ENCODE measurements at places on chromosomes 1 and 21.
A peak's percentile ranks its signal among the peaks of the same experiment; 100 is the strongest.

DNA sequence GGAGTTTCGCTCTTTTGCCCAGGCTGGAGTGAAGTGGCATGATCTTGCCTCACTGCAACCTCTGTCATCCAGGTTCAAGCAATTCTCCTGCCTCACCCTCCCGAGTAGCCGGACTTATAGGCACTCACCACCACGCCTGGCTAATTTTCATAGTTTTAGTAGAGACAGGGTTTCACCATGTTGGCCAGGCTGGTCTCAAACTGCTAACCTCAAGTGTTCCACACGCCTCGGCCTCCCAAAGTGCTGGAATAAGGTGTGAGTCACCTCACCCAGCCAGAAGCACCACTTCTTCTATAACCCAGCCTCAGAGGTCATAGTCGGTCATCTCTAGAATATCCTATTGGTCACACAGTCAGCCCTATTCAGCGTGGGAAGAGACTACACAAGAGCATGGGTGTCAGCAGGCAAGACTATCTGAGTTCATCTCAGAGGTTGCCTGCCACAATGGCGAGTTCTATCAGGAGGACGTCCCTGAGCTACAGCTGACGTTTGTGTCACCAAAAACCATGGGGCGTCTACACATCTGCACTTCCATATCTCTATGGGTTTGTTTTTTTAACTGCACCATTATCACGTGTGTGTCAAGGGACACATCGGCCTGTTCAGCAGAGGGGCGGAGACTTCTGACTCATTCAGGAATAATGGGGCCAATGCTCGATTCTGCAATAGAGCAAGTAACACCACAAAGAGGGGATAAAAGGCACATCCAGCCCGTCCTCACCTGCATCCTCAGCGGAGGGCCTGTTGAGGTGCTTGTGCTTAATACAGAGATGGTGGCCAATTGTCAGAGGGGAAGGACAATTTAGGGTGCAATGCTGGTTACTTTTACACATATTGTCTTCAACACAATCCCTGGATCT is 256.3 kb upstream of the IRF2BP2 start:
- DNase-seq, result peak; percentile 91

DNA sequence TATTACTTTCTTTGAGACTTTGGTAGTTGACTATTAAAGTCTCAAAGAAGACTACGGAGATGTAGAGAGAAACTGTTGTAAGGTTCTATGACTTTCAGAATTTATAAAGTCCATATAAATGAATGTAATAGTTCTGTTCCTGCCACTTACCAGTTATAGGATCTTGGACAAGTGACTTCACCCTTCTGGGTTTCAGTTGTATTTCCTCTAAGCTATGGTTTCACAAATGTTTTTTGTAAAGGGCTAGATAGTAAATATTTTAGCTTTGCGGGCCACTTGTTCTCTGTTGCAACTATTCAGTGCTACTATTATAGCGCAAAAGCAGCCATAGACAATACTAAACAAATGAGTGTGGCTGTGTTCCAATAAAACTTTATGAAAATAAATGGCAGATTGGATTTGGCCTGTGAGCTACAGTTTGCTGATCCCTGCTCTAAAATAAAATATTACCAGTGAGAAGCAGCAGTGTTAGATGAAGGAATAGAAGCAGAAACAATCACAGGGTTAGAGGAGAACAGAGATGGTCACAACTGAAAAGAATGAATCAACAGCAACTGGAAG is 14.7 kb downstream of the ZMPSTE24 start:
- no peak for DNase-seq

DNA sequence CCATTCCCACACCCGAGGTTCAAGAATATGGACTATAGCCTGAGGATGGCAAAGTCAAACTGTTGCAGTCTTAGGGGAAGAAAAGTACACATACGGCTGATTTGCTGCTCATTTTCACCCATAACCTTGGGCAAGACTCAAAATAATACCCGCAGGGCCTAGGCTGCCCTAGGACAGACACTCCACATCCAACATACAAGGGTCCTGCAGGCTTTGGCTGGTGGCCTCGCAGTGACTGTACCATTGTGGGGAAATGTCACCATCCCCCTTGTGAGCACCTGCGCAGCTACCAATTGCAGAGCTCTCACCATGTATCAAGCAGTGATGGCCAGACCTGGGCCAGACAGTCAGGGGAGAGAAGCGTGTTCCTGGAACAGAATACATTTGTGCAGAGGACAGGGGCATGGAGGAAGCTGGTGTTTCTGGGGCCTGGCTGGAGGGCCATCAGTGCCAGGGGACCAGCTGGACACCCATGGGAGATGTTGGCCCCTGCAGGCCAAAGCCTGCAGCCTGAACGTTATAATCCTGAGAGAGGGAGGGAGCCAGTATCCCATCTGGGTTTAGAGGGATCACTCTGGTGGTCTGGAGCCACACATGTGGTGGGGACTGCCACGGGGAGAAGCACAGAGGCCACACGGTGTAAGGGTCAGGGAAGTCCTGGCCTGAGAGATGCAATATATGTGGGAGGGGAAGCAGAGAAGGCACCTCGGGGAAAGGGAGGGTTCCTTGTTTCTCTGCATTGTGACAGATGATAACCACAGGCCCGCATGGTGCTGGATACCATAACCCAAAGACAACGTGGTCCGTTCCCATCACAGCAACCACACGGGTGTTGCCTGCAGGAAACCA is 101.2 kb downstream of the GLIS1 start:
- no peak for DNase-seq

- no peak for DNase-seq
Observed at GRCh38 chr1:166876540-166876838, 425 bp upstream of the TADA1 start.

- DNase-seq, result peak; percentile 32
Observed at GRCh38 chr1:109818271-109818987, 54.7 kb upstream of the EPS8L3 start.

- DNase-seq, result no peak
Observed at GRCh38 chr1:175208773-175209492, 16.4 kb upstream of the KIAA0040 start.

DNA sequence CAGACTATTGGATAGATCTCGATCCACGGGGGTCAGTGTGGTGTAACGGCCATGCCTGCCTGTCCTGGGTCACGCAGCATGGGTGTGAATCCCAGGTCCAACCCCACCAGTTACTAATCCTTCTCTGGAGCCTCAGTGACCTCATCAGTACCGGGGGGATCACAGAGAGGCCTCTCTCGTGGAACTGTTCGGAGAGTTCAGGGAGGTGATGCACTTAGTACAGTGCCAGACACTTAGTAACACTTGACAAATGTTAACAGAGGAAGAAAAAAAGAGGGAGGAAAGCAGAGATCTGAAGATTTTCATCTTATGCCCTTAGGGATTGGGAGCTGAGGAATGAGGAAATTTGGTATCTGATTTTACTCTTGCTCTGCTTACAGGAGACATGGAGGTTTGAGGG is 2.9 kb downstream of the ABCA4 start:
- no peak for DNase-seq

GRCh38 chr1:54604572-54605370 is 18.6 kb downstream of the FAM151A start:
- DNase-seq, result no peak

DNA sequence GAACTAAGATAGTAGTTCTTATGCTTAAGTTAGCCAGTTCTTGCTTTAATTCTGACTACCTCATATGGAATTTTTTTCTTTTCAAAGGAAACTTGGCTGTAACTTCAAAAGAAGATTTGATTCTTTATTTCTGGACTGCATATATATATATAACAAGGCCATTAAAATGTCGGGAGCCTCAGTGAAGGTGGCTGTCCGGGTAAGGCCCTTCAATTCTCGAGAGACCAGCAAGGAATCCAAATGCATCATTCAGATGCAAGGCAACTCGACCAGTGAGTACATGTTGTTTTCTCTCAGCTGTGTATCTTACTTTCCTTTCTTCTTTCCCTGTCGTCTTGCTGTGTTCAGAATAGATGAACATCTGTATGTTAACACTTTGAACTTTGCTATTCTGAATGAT is 21.8 kb downstream of the KIF1B start:
- peak; percentile 58 for DNase-seq

GRCh38 chr1:152410599-152410998 is 3.5 kb downstream of the CRNN start:
- peak; percentile 18 for DNase-seq

GRCh38 chr1:909861-910310 is 13.8 kb upstream of the SAMD11 start:
- no peak for DNase-seq

GRCh38 chr1:87806379-87807094 is 477.9 kb downstream of the LMO4 start:
- no peak for DNase-seq

DNA sequence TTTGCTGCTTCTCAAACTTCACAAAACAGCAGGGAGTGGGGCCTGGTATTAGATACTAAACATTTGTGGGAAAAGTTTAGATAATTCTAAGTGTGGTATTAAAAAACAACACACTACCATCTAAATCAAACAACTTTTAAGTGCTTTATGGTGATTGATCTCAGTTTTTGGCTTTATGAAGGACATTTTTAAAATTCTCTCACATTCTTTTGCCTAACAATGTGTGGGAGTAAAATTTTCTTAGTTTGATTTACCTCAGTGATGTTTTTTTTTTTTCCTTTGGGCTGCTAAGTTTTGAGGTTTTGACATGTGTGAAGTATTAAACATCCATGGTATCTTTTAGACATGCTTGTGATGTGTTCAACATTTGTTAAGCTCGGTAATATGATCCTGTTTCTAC is 116.2 kb downstream of the DISP1 start:
- peak; percentile 46 for DNase-seq

DNA sequence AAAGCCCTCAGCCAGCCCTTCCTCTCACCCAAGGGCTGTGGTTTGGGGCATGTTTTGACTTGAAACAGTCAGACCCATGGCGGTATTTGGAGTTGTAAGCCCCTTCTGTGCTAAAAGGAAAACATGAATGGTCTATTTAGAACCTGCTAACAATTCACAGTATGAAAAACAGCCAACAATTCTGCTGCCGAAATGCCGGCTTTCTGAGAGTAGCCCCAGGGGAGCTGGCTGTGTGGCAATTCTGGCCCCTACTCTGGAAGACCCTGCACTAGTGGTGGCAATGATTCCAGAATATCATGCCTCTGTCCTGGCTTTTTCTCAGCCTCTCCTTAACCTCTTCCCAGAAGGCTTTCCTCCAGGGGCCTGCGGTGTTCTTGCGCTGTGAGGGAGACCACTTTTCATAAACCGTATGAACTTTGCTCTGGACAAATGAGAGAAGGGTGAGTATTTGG is 118.7 kb downstream of the EDEM3 start:
- no peak for DNase-seq

GRCh38 chr1:31218705-31219104 is 21.0 kb downstream of the NKAIN1 start:
- DNase-seq, result no peak

- no peak for DNase-seq
Observed at GRCh38 chr1:113320272-113320671, 70.0 kb upstream of the MAGI3 start.

DNA sequence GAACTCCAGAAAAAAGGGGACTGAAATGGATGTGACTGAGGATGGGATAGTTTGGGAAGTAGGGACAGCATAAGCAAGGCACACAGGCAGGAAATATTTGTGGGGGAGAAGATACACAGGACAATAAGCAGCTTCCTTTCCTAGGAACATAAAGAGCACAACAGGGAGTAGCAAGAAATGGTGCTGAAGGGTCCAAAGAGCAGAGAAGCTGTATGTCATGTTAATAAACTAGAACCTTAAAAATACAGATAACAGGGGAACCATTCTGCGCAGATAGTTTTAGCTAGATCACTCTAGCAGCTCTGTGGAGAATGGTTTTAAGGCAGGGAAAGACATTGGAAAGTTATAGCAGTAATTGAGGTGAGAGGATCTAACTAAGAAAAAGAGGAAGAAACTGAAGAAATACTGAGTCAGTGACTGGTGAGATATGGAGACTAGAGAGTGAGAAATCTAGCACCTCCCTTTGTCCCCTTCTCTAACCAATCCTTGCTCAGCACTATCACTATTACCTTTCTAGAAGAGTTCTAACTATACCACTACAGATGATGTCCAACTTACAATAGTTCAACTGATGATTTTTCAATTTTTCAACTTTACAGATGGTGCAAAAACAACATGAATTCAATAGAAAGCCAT is 95.0 kb downstream of the CDC42BPA start:
- no peak for DNase-seq

DNA sequence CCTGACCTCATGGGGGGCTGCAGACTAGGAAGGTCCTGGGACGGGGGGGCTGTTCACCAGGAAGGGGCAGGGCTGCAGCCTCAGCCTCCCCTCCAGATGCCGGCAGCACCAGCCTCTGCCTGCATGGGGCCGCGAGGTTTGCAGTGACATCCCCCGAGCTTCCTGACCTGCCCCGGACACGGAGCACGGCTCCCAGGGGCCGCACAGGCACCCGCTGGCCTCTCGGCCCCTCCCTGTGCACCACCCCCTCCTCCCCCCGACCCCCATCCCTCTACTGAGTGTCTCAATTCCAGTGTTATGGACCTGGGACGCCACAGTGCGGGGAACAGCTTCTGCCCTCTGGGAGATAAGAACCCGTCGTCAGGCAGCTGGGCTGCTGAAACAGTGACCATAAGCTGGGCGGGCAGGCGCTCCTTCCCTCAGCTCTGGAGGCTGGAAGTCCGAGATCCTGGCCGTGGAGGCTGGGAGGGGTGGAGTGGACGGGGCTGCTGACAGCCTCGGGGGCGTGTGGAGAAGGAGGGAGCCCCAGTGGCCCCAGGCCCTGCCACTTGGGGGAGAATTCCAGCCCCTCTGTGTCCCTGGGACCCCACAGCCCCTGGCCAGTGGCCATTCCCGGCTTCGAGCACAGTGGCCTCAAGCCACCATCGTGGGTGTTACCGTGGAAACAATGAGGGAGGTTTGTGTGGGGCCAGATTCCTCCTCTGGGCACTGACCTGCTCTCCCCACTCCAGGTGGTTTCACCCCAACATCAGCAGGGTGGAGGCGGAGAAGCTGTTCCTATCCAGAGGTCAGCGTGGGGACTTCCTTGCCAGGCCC is 11.6 kb downstream of the RNF223 start:
- DNase-seq, result peak; percentile 41

- peak; percentile 90 for DNase-seq
Observed at GRCh38 chr1:162349635-162350330, 26.9 kb downstream of the SPATA46 start.

All from choroid plexus epithelial cell (primary cell).